ENCODE measurements at places on chromosomes 12 and 14.
A peak's percentile ranks its signal among the peaks of the same experiment; 100 is the strongest.

- no peak for DNase-seq
These were observed 16.5 kb downstream of the TPCN1 start for GRCh38 chr12:113237748-113238147.

GRCh38 chr14:55122440-55122986, 6.5 kb upstream of the LGALS3 start:
- peak; percentile 73 for DNase-seq

GRCh38 chr14:102873131-102873530, 49.3 kb upstream of the AMN start:
- DNase-seq: no peak

GRCh38 chr12:108964371-108965352, 56.2 kb downstream of the SVOP start:
- peak; percentile 54 for DNase-seq

DNA sequence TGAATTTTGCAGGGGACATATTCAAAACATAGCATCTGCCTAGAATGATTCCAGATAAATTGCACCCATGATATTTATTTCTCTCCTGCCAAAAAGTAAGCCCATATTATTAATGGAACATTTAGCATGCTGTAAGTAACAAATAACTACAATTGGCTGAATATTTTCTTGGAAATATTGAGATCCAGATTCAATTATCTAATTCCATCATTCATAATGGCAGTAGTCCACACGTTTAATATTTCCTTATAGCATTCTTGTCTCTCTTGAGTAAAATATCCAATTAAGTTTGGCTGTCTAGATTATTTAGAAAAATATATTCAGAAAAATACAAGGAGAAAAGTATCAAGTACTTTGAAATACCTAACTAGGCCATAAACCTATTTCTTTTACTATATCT, 157.5 kb downstream of the FLRT2 start:
- DNase-seq: no peak

DNA sequence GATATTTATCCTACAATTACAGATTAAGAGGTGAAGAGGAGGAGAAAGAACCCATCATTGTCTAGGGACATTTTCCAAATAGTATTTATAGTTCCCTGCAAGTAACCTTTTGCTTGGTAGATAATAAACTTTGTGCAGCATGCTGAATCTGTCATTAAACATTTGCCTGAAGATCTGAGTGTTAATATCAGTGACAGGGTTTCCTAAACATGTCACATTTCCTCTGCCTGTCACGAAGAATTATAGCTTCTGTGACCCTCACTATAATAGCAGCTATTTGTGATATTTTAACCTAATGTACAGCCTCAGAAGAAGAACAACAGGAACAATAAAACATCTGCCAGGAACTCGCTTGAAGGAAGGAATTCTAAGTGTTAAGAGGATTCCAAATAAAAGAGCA, 350.3 kb downstream of the GXYLT1 start:
- DNase-seq: no peak

GRCh38 chr12:13243516-13244070, 47.1 kb downstream of the EMP1 start:
- DNase-seq: no peak

DNA sequence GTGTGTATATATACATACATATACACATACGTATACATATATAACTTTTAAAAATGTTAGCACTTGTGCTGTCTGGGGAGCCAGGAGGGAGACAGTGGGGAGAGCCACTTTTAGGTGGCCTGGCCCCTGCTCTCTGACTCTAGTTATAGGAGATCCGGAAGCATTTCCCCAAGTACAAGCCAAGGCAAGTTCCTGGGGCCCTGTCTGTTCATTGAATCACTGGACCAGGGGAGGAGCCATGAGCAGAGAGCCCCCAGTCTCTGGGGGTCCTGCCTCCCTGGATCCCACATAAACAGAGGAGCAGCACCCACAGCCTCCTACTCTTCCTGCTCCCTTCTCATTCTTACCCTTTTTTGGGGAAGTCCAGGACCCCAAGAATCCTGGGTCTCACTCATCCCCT, 45.4 kb upstream of the TMED10 start:
- no peak for DNase-seq

GRCh38 chr14:81561084-81561775, 27.6 kb upstream of the SEL1L start:
- no peak for DNase-seq

- DNase-seq: no peak
These were observed 225.8 kb downstream of the CRADD start for GRCh38 chr12:93902736-93903562.

DNA sequence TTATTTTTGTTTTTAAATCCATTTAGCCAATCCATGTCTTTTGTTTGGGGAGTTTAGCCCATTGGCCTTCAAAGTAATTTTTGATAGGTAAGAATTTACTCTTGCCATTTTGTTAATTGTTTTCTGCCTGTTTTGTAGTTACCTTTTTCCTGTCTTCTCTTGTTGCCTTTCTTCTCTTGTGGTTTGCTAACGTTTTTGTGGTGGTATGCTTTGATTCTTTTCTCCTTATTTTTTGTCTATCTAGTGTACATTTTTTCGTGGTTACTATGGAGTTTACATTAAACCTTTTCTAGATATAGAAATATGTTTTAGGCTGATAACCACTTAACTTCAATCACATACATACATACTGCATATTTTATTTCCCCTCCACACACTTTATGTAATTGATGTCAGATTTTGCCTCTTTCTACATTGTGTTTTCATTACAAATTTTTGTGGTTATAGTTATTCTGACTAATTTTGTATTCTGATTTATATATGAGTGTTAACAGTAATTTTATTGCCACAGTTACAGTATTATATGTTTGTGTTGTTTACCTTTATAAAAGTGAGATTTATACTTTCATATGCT, 19.2 kb upstream of the PPP1R12A start:
- DNase-seq: no peak

DNA sequence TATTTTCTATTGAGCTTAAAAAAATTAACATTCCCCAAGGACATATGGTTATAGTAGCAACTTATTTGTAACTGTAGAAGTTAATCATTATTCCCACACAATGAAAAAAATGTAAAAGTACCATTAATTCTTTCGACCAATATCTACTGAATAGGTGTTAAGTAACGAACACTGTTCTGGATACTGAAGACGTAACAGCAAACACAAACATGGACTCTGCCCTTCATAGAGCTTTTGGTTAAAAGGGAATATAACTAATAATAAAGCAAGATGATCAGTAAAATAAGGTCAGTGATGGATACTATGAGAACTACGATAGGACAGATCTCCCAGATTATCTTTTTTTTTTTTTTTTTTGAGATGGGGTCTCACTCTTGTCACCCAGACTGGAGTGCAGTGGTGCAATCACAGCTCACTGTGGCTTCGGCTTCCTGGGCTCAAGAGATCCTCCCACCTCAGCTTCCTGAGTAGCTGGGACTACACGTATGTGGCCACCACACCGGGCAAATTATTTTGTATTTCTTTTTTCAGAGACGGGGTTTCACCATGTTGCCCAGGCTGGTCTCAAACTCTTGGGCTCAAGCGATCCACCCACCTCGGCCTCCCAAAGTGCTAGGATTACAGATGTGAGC, 93.9 kb downstream of the PAWR start:
- no peak for DNase-seq

DNA sequence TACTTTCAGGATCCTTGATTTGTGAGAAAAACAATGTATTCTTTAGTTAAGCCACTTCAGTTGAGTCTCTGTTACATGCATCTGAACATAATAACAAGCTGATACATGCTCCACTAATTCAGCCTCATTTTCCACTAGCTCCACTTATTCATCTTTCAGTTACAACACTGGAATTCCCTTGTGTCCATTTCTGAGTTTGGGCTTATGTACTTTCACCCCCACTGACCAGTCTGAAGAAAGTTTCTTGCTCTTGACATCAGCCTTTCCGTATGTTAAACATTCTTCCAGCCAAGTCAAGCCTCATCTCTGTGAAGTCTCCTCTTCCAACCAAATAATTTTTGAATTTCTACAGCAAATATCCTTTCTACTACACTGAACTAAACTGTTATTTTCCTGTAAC, 592.5 kb upstream of the NOVA1 start:
- DNase-seq: peak; percentile 19

DNA sequence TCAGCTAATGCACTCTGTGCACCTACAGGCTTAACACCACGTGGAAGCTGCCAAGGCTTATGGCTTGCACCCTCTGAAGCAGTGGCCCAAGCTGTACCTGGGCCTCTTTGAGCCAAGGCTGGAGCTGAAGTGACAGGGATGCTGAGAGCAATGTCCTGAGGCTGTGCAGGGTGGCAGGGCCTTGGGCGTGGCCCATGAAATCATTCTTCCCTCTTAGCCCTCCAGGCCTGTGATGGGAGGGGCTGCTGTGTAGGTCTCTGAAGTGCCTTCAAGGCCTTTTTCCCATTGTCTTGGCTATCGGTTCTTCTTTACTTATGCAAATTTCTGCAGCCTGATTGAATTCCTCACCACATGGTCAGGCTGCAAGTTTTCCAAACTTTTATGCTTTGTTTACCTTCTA, 47.4 kb upstream of the TMTC1 start:
- no peak for DNase-seq

- no peak for DNase-seq
These were observed 12.8 kb downstream of the TUNAR start for GRCh38 chr14:95889236-95889979.

DNA sequence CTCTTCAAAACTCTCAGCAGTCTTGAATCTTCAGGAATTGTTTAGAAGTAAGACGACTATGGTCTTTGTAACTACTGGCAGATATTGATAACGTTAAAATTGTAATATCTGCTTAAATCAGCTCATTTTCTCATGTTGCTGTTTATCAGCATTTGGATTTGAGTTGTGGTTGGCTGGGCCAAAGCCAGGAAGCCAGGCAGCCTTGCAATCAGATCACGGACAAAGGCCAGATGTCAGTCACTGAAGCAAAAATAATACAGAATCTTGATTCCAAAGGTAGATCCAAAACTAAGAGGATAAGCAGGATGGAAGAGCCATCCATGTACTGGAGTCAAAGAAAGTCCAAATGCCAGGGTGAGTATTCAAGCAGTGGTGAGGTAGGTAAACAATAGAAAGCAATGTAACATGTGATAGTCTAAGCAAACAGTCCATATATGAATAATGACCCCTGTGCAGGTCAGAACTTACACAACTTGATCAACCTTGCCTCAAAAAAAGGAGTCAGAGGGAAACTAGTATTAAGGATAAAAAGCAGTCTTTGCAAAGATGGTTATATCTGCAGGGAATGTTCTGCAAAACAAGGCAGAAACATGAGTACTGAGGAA, 95.8 kb upstream of the RAP1B start:
- no peak for DNase-seq

- no peak for DNase-seq
These were observed 21.2 kb downstream of the ASB2 start for GRCh38 chr14:93954900-93955849.

GRCh38 chr12:74488134-74488533, 49.5 kb upstream of the ATXN7L3B start:
- DNase-seq: no peak

DNA sequence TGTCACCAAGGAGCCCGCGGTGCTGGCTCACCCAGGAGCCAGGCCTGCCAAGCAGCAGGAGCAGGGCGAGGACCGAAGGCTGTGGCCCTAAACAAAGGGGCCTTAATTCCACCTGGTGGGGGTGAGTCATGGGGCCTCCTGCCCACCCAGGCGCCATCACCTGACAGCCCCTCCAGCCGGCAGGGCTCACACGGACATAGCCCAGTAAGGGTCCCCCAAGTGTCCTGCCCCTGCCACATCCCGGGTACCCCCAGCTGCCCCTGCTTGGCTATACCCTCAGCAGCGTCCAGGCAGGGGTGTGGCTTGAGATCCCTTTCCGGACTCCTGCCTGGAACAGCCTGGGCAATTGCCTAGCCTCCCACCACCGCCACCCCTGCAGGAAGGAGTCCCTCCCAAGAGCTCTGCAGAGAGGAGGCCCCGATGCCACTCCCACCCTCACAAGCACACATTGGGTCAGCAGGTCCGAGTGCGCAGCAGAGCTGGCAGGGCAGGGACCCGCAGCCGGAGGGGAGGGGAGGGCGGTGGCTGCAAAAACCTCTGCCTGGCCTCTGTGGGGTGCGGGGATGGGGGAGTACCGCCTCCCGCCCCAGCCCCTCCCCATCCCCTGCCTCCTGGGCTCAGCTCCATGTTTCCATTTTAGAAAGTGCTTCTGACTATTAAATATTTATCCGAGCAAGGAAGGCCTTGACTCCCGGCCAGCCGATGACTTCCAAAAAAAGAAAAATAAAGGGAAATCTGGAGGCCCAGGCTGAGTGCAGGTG, 4.6 kb downstream of the AHNAK2 start:
- DNase-seq: peak; percentile 77

GRCh38 chr14:77155083-77155482, 13.5 kb upstream of the ZDHHC22 start:
- no peak for DNase-seq

DNA sequence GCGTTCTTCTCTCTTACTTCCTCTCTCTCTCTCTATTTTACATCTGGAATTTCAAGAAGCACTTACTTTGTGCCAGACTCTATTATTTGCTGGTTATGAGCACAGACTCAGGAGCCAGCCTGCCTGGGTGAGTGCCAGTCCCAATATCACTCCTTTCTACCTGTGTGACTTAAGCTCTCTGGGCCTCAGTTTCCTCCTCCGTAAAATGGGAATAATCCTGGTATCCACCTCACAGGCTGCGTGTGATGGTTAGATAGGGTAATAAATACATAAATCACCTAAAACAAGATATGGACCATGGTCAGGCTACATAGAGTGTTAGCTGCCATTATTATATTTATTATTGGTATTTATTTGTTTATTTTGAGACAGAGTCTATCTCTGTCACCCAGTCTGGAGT, 24.3 kb downstream of the RASAL1 start:
- DNase-seq: no peak
